ENCODE measurements at places on chromosomes 13 and 19. TPM values are rescaled to one million over a fixed set of nuclear protein-coding genes. Genes with fewer than 3 reads are reported as not detected.

The NCLN gene
- total RNA-seq: 103 TPM

The DNAAF3 gene
- 0.54 TPM for total RNA-seq

The LILRB5 gene
- total RNA-seq: 17.5 TPM

The MCEMP1 gene
- not detected for total RNA-seq

The STOML3 gene
- total RNA-seq: not detected

The C1QTNF9 gene
- total RNA-seq: not detected

The VSTM1 gene
- not detected for total RNA-seq

The WDR87 gene
- total RNA-seq: not detected

DNA sequence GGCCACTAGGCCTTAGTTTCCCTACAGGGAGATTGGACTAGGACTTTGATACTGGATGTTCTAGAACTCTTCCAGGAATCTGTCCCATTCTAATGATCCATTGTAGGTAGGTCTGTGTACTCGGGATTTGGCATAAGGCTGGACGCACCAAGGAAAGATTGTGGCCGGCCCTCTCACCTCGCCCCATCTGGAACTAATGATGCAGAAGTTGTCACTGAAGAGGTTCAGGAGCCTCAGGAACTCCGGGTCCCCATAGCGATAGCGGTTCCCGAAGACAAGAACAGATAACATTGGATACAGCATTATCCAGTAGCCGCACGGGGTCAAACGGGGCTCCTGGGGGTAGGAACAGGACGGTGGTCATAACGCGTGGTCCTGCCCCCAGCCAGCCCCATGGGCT is 11.2 kb downstream of the EGLN2 start:
- DNase-seq: no peak

DNA sequence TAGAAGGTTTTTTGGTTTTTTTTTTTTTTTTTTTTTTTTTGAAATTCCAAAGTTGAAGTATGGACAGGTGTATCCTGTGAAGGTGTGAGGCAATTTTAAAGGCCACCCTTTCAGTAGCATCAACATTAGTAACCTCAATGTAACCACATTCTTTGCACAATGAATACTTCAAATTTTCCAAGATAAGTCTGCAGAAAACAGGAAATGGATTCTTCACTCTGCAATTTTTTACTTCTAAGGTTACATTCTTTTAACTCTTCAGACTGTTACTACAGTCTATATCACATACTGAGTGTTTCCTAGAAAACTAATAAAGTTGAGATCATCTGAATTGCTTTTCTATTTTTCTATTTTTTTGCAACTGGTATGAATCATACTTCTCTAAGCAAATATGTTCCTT is 569.0 kb upstream of the GPC6 start:
- no peak for DNase-seq

GRCh38 chr13:20102525-20103180 is 58.2 kb downstream of the GJA3 start:
- no peak for DNase-seq

DNA sequence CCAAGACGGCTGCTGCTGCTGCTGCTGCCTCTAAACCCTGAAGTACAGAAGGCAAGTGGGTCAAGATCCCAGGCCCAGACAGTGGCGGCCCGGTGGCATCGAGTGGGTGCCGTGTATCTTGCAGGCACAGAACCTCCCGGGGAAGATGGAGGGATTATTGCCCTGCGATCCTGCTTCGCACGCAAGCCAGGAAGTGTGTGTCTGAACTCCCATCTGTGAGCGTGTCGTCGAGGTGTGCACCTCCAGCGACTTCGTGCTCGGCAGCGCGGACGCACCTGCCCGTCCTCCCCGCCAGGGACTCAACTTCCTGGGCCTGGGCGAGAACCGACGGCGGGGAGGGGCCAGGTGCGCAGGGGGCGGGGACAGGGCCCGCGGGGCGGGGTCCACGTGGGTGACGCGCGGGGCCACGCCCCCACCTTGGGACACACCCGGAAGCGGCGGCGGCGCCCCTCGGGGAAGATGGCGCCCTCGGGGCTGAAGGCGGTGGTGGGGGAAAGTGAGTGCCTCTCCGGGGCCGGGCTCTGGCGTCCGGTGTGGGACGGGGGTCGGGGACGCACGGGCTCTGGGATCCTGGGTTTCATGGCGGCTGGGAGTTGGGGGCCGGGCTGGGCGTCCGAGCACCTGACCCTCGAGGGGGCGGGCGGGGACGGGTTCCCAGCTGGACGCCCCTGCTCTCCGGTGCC is at the start of gene STXBP2:
TSS of gene STXBP2 (plus strand) at position 420 of the 683 bp plus-strand sequence. CDS start at position 460, 40 bp downstream.
- DNase-seq: peak; percentile 97

DNA sequence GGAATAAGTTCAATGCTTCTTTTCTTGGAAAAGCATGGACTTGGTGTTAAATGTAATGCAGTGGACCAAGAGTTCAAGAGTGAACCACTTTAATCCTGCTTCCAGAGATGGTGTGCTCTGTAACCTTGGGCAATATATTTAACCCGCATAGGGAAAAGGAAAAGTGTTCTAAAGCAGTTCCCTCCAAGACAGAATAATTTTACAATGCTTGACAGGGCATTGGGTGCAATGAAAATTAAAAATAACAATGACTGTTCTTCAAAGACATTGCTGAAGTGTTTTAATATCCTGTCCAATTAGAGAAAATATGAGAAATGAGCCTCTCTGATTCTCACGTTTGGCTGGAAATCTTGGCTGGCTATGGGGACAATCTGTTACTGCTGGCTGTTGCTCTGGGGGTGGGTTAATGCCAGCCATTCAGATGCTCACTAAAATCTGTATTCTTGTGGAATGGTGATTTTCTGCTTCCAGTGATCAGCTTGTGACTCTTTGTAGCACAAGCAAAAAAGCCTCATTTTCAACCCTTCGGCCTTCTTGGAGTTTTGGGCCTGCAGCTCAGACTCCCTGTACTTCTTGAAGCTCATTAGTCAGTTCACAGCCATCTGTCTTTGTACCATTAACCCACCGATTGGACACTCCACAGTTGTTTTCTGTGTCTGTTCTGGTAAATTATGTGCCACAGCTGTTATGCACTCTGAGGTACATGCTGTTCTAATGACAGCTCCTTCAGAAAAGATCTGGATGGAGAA is 310.6 kb downstream of the LMO7 start:
- no peak for DNase-seq

GRCh38 chr19:31152906-31153305 is 196.3 kb downstream of the TSHZ3 start:
- no peak for DNase-seq

DNA sequence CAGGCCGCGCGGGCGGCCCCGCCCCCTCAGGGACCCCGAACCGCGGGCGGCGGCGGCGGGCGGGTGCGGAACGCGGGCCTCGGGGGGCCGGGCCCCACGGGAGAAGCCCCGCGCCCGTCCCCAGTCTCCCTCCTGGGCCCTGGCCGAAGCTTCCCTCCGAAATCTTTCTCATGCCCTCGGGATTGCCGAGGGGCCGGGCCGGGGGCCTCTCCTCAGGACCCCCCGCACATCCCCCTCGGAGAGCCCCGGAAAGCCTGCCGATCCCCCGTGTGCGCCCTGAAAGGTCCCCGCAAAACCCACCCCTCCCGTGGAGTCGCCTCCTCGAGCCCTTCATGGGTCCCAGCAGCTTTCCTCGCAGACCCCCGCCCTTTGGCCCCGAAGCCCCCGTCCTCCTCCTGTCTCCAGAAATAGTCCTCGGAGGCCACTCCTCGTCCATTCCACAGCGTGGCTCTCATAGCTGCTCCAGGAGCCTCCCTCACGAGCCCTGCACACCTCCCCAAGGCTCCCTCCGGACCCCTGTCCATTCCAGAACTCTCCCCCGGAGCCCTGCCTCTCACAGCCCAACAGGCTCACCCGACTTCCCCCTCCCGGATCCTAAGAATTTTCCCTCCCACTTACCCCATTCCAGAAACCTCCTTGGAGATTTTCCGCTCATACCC is 555 bp downstream of the SAMD4B start:
- DNase-seq: peak; percentile 53

- DNase-seq: no peak
Measured at GRCh38 chr19:7977723-7978040, 27.8 kb downstream of the ELAVL1 start.

DNA sequence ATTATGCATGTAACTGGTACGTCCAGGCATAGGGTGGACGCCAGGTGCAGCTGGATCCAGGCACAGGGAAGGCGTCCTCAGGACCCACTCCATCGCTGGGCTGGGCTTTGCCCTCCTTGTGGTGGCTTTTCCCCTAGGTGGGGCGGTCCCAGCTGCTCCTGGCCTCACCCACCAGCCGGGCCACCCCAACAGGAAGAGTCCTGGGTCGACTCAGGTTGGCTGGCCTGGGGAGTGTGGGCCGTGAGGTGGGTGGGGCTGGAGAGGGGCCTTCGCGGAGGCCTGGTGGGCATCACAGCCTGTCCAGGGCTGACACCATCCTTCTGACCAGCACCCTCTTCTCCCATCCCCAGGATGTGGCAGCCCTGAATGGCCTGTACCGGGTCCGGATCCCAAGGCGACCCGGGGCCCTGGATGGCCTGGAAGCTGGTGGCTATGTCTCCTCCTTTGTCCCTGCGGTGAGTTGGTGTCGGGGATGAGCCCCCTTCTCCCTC is 3.2 kb upstream of the GARIN5A start:
- DNase-seq: no peak

DNA sequence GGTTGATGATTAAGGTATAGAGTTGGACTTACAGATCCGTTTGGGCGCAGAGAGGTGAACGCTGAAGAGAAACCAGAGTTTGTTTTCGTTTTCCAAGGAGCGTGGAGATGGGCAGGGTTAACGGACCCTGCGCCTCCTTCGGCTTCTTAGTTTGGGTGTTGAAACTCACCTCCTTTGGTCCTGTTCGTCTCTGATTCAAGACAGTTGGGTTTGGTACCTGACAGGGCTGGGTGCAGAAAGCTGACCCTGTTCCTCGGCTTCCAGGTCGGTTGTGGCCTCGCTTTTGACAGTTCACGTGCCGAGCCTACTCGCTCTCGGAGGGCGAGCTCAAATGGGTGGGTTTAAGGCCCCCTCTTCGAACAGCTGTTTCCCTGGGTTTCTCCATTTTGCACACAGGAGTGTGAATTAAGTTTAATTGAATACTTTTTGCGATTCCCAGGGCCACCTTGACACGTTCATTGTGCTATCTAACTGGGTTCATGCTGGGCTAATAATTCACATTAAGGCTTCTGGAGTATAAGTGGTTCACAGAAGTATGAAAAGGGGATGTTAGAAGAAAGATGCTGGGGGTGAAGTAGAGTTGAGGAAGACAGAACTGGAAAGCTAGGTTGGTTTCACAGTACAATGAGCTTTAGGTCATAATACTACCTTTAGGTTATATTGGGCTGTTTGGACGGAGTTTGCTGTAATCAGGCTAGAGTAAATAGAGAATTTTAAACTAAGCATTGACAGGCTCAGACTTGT is 638 bp downstream of the USPL1 start:
- peak; percentile 60 for DNase-seq

GRCh38 chr13:32443111-32443510 is 15.2 kb upstream of the N4BP2L1 start:
- peak; percentile 69 for DNase-seq

GRCh38 chr19:29105629-29106292 is 107.2 kb downstream of the UQCRFS1 start:
- no peak for DNase-seq

GRCh38 chr13:21673789-21674489 is 3.1 kb downstream of the FGF9 start:
- peak; percentile 69 for DNase-seq

DNA sequence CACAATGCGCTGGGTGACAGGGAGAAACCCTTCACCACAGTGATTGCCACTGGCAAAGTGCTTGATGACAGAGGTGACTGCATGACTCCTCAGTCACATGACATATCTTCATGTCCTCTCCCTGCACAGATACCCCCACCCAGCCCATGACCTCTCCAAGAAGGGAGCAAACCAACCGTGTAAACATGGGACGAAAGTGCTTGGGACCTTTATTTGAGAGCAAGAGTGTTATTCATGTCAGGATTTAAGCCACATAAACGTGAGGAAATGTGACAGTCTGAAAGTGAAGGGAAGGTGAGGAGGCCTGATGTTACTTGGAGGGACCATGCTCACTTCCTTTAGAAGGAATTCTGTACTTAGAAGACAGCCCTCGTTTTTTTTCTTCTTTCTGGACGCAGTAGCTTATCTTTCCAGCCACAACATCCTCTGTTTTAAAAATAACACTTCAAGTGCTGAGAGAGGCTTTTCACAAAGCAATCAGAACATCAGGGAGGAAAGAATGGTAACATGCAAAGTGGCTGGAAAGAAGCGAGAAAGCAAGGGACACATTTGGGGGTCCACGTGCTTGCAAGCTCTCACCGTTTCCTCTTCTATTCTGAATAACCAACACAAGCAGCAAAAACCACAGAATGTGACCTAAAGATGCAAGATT is 35.6 kb downstream of the EPS15L1 start:
- no peak for DNase-seq

- DNase-seq: no peak
Measured at GRCh38 chr19:40506099-40506498, 39.3 kb downstream of the SPTBN4 start.

GRCh38 chr19:48618278-48618915 is 581 bp downstream of the RPL18 start:
- DNase-seq: no peak

- no peak for DNase-seq
Measured at GRCh38 chr19:13002166-13002898, 7.1 kb downstream of the NFIX start.

- DNase-seq: no peak
Measured at GRCh38 chr19:44345959-44346358, 10.5 kb downstream of the ZNF112 start.

DNA sequence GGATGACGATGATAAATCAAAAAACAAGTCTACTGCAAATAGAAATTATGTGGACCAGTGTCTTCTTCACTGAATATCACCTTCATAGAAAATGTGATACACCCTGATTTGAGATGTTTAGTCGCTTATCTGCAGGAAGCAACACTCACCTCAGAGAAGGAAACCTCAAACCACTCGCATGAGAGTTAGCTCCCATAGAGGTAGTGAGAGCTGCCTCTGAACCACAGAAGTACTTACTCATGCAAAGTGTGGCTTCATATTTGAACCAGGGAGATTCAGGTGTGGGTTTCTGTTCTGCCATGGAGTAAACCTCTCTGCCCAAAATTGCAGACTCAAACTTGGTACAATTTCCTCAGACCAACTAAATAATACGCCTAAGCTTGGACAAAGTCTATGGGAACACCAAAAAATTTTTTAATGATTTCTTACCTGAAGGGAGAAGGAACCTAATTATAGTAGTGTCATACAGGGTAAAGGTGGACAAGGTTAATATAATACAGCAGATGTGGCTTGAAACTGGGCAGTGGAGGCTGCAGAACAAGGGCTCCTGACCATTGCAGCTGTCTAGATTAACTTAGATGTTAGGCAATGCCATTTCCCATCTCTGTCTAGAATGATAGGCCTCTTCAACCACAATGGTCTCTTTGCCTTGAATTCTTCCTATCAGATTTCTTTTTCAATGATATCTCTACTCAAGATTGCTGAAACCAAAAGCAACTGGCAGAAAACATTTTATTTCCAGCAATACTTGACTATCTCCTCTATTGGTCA is 29.6 kb upstream of the RCBTB2 start:
- DNase-seq: no peak

- no peak for DNase-seq
Measured at GRCh38 chr13:20002787-20003186, 44.3 kb downstream of the ZMYM2 start.

DNA sequence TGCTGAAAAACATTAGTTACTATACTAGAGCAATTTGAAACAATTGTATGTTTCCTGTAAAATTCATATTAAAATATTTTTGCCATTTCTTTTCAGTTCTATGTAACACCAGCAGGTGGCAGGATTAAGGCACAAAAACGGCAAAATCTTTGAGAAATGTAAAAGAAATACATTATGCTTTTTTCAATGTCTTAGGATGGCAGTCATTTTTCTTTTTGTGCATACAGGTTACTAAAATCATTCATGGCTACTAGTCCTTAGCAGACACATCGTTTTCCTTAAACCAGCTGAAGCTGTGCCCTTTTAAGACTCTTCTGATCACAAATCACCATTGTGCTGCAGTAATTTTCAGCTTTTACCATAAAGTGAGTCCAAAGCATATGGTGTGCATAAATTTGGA is 800.7 kb upstream of the SLITRK5 start:
- no peak for DNase-seq
